Kidney (tissue), 22 donors: ENCODE measurements at places on chromosomes 1 and 21. TPM values are rescaled to one million over a fixed set of nuclear protein-coding genes. Genes with fewer than 3 reads are reported as not detected.

- no peaks in the 10 kb centered on the region for H3K4me1 ChIP-seq
- DNase-seq: no peak
- no peak overlapping the region for H3K4me3 ChIP-seq
- H3K36me3 ChIP-seq: no peaks in the 10 kb centered on the region
- H3K27me3 ChIP-seq: no peaks in the 10 kb centered on the region
Measured at GRCh38 chr1:74548961-74549750, 36.7 kb upstream of the LRRC53 start.

DNA sequence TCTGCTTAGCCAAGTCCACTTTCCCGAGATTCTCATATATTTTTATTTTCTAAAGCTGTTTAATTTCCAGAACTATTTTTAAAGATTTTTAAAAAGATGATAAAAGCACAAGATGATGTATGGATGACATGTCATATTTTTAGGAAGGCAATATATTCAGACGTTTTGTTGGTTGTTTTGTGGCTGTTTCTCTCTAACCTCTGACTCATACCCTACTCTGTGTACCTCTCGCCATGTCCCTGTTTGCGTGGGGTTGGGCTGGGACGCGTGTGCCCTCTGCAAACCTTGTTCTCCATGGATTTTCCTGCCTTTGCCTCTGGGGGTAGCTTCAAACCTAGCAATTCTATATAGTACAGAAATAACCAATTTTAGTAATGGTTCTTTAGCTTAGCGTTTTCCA, 132.0 kb downstream of the GALNT2 start:
- no peaks in the 10 kb centered on the region for H3K4me1 ChIP-seq
- H3K4me3 ChIP-seq: no peak overlapping the region
- H3K36me3 ChIP-seq: no peaks in the 10 kb centered on the region

- H3K36me3 ChIP-seq: no peaks in the 10 kb centered on the region
- H3K4me1 ChIP-seq: no peaks in the 10 kb centered on the region
- no peak overlapping the region for H3K27ac ChIP-seq
Measured at GRCh38 chr1:194252199-194252598, 1065.8 kb upstream of the B3GALT2 start.

HSD3B2 gene
- total RNA-seq: not detected
